ENCODE measurements at places on chromosomes 5 and 9.

DNA sequence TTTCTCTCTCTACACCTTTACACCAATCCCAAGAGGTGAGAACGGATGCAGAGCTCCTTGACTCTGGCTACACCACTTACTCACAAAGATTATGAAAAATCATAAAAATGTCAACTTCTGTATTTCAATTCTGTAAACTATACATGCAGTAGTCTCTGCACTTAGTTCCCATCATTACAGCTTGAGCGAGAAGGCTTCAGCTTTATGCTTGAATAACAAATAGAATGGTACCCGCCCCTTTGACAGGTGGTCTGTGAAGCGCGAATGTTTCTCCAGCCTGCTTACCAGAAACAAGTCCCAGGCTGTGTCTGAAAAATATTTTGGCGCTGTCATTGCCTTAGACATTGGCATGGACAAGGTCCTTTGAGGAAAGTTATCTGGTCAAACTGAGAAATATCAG, 562.4 kb upstream of the CLINT1 start:
- DNase-seq, result no peak

GRCh38 chr9:1791191-1791590, 224.0 kb upstream of the SMARCA2 start:
- DNase-seq, result no peak

DNA sequence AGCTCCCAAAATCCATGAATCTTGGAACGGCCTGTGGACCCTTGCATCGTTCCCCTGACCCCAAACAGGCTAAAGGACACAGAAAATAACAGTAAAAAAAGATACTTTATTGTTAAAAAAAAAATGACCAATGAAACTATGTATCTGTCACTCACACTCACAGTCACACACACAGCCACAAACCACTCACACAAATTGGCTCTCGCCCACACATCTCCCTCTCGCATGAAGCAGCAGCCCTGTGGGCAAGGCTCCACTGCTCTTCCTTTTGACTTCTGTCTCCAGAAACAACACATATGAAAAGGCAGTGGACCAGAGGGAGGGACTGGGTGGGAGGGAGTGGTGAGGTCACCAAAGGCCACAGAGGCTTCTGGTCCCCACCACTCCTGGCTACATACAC, 56.6 kb downstream of the SLC36A1 start:
- DNase-seq, result no peak

DNA sequence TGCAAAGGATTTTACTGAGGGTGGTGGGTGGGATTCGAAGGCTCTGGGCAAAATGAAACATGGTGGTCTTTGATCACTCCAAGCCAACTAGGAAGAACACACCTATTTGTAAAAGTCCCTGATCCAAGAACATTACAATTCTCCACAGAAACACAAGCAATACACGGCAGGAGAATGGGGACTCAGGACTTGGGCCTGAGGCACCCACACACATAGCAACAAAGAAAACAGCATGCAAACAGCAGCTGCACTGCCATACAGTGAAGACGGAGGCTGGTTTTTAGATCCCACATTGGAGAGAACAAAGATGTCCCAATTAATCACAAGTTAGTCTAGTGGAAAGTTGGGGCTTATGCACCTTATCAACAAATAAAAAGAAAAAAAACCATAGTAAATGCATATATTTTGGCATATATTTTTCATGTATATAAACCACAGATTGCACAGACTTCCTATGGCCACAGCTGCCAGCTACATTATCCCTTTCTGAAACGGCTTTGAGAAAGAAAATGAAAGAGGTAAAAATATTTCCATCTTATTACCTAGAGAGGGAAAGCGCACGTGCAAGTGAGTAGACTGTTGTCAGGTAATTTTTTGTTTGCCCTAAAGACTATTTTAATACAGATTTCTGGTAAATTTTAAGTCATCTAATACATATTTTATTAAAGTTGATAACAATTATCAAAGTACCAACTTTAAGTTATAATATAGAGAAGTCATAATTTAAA, 410.9 kb downstream of the BNC2 start:
- DNase-seq, result no peak

- DNase-seq, result no peak
These were observed 30.0 kb upstream of the MAMDC2 start for GRCh38 chr9:70013598-70014196.

GRCh38 chr5:112063856-112064255, 306.9 kb upstream of the NREP start:
- DNase-seq, result no peak

DNA sequence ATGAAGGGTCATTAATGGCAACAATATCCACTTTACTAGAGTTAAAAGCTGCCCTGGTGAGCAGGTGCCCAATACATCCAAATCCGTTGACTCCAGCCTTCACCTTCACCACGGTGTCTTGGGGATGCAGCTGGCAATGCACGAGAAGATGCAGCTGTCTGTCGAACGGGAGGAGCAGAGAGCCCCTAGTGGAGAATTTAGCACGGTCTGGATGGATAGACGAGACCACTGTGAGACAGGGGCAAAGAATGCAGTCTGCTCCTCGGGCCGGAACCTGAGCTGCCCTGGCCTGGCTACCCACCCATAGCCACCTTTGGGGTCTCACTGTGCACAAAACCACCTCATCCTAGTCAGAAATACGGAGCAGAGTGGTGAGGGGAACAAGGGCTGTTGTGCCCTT, 35.1 kb downstream of the ADRA1B start:
- DNase-seq, result no peak

DNA sequence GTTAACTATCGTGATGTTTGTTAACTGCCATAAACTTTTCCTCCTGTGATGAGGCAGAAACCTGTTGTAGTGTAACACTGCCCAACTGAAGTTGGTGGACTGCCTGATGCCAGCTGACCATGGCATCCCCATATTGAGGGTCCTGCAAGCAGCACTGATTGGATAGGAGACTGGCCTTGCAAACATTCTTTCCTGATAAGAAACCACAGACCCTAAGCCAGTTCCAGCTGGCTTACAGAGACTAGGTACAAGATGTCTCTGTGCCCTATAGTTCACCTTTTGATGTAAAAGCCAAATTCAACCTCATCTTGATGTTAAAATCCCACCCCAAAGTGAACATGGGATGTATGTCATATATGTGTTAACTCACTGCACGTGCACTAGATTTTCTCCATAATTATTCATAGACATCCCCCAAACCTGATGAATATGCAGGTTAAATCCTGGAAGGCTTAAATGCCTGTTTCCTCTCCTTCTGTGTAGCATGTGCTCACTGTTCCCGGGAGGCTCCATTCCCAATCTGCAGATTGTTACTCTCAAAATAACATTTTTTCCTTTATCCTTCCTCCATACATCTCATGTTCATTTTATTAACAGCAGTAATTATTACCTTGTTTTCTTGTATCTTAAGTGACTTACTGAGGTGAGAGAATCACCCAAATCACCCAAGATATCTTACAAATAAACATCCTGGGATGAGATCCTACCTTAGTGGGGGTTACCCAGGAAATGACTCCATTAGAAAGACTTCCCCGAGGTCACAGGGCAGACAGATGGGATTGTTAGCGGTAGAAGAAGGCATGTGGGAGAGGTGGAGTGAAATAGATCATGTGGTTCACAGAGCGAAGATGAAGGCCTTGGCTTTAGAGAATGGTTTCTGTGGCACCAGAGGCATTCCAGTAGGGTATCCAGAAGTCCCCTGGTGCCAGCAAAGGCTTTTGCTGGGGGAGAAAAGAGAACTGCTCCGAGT, 566.7 kb downstream of the CCDC171 start:
- DNase-seq, result no peak

GRCh38 chr9:13621872-13622564, 342.5 kb upstream of the MPDZ start:
- DNase-seq, result no peak

DNA sequence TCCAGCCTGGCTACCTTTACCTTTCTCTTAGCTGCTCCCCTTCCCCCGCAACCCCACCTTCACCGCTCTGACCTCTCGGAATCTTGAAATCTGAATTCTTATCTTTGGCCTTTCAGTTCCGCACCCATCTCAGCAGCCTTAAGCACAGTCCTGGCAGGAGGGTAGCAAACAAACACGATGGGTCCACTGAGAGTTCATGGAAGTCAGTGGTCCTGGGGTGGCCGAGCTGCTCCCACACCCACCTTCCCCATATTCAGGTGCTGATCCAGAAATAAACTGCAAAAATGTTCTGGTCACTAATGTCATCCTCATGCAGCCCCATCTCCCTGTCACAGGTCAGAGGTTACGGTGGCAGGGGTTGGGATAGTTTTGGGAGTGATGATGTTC, 59.6 kb upstream of the TBC1D2 start:
- no peak for DNase-seq

DNA sequence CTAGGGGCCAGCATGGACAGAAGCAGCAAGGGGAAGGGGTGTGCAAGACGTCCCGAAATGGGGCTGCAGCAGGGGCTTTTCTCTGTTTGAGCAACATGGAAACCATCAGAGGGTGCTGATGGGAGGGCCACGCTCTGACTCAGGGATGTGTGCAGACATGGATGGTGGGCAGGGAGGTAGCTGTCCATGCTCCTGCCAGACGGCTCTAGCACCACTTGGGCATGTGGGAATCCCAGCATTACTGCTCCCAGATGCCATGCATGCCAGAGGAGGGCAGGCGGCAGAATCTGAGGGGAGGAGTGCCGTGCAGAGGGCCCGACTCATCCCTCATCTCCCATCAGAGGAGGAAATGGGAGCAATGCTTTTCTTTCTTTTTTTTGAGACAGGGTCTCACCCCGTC, 45.6 kb upstream of the SLC25A51 start:
- no peak for DNase-seq

- DNase-seq, result peak; percentile 81
These were observed 96.7 kb downstream of the EDIL3 start for GRCh38 chr5:84287951-84288350.

DNA sequence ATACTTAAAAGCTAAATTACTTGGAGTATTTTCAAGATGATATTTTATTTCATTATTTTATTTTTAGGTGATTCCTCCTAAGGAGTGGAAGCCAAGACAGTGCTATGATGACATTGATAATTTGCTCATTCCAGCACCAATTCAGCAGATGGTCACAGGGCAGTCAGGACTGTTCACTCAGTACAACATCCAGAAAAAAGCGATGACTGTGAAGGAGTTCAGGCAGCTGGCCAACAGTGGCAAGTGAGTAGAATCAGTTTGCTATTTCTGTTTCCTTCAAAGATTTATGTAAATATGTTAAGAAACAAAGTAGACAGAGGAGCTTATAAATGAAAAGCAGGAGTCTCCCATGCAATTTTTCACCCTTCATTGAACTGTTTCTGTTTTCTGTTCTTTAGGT, 47.8 kb downstream of the KDM4C start:
- no peak for DNase-seq

DNA sequence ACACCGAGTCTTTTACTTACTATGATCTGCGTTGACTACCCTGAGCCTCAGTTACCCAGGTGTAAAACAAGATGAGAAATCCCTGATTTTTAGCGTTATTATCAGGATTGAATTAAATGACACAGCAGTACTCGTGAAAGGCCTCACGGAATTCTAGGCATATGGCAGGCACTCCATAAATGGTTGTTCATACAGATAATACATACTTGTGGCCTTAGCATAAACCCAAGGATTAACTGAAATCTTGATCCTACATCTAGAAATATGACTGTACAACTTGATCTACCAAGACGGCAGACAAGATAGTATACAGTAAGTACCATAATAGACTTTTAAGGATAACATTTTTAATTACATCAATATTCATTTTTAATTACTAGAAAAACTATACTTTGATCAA, 409.8 kb downstream of the BNC2 start:
- no peak for DNase-seq

DNA sequence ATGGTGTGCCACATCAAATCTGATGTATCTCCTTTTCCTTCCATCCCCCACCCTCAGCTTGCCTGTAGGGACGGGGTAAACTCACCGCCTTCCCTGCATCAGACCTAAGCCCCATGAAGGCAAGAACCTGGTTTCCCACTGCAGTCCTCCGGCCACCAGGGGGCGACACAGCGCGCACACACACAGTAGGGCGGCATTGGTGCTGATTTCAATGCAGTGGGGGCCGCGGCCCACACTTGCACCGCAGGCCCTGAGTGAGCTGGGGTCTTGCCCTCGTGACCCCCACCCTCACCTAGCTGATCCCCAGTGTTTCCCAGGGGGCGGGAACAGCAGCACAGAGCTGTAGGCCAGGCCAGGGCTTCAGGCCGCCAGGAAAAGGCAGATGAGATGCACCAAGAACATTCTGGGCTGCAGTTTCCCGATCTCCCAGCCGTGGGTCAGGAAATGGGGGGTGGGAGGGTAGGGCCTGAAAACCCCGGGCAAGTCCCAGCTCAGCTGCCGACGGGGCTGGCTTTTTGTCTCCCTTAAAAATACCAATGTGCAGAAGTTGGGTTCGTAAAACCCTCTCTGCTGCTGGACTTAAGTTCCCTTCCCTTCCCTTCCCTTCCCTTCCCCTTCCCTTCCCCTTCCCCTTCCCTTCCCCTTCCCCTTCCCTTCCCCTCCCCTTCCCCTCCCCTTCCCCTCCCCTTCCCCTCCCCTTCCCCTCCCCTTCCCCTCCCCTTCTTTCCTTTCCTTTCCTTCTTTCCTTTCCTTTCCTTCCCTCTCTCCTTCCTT, 19.5 kb downstream of the FAM163B start:
- DNase-seq, result no peak

- DNase-seq, result no peak
These were observed 182.4 kb downstream of the NFIB start for GRCh38 chr9:14131356-14132088.

GRCh38 chr9:79564105-79564504, 7.7 kb upstream of the TLE4 start:
- DNase-seq, result no peak

GRCh38 chr9:4375424-4376200, 75.7 kb upstream of the GLIS3 start:
- peak; percentile 40 for DNase-seq

DNA sequence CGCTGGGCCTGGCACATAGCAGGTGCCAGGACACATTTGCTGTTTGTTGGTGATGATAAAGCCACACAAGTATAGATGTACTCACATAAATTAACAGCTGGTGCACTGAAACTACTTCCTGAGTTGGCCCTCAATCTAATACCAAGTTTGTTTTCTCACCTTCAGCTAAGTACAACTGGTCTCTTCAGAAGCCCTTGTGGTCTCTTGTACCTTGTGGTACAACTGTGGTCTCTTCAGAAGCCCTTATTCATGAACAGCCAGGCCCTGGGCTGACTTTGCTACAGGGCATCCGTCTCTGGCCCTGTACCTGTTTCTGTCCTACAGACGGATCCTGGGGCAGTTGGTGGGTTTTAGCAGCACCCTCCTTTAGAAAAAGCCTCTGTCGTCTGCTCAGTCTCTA, 81.5 kb downstream of the DAB2IP start:
- DNase-seq, result no peak
